ENCODE measurements at places on chromosomes 2 and 18.

DNA sequence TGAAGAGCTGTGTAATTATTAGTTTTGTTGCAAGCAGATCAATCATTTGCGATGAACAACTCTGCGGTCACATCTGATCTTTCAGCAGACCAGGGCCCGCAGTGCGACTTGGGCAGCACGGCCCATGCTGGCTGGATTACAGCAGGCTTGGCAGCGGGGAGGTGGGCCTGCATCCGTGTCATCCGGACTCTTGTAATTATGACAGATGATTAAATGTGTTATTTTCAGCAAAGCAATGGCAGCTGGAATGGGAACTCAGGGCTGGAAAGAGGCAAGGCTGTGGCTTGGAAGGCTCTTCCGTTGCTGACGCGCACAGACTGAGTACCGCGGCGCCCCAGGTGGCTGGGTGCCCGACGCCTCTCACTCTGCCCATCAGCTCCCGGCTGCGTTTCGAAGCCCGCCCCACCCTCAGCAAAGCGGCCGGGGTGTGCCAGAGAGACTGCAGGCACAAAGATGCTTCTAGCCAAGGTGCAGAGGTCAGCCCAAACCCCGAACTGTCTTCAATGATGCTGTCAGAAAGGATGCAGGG is 397.4 kb upstream of the SALL3 start:
- DNase-seq: no peak

DNA sequence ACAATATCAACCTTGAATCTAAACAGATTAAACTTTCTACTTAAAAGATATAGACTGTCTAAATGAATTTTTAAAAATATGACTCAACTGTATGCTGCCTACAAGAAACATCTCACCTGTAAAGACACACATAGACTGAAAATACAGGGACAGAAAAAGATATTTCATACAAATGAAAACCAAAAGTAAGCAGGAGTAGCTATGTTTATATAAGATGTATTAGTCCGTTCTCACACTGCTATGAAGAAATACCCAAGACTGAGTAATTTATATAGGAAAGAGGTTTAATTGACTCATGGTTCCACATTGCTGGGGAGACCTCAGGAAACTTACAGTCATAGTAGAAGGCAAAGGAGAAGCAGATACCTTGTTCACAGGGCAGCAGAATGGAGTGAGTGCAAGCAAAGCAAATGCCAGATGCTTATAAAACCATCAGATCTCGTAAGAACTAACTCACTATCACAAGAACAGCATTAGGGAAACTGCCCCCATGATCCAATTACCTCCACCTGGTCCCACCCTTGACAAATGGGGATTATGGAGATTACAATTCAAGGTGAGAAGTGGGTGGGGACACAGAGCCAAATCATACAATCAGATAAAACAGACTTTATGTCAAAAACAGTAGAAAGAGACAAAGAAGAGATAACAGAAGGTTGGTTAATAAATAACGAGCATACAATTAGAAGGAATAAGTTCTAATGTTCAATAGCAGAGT is 214.4 kb upstream of the SLC39A10 start:
- DNase-seq: no peak

DNA sequence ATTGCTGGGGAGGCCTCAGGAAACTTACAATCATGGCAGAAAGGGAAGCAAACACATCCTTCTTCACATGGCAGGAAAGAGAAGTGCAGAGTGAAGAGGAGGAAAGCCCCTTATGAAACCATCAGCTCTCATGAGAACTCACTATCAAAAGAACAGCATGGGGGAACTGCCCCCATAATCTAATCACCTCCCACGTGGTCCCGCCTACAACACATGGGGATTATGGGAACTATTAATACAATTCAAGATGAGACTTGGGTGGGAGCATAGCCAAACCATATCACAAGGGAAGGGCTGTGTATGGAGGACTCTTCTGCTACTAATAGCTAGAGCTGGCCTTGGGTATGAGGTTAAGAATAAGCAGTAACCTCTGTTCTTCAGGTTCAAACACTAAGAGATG is 8.8 kb upstream of the SETBP1 start:
- no peak for DNase-seq

- no peak for DNase-seq
These were observed 301.6 kb upstream of the FBXO11 start for GRCh38 chr2:48207851-48208250.

DNA sequence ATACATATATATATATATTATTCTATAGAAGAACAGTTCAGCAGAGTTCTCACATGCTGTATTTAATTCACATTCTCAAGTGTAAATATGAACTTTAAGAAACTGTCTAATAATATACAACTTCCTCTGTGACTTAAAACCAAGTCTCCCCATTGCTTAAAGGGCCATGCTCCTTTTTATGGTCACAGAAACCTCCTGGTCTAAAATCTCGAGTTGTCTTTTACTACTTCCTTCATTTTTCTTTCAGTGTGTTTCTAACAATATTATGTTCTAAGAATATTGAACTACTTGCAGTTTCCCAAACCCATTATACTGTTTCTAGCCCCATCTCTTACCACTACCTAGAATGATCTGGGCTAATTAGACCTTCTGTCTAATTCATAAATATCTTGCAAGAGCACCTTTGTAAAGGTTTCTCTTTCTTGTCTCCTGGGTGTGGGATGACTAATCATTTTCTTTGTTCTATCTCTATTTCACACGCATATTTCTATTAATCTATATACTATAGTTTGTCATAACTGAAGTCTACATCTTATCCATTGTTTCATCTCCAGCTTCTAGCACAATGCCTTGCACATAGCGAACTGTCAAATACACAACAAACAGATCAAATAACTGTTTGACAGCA is 48.8 kb downstream of the ERBB4 start:
- DNase-seq: no peak

- DNase-seq: no peak
These were observed 33.0 kb downstream of the CYRIA start for GRCh38 chr2:16632598-16632997.

- no peak for DNase-seq
These were observed 1.8 kb downstream of the SEC11C start for GRCh38 chr18:59141294-59142068.

- DNase-seq: no peak
These were observed 68.3 kb upstream of the MYT1L start for GRCh38 chr2:2399396-2399795.

GRCh38 chr2:64946769-64947247 is 42.4 kb upstream of the SLC1A4 start:
- DNase-seq: no peak

DNA sequence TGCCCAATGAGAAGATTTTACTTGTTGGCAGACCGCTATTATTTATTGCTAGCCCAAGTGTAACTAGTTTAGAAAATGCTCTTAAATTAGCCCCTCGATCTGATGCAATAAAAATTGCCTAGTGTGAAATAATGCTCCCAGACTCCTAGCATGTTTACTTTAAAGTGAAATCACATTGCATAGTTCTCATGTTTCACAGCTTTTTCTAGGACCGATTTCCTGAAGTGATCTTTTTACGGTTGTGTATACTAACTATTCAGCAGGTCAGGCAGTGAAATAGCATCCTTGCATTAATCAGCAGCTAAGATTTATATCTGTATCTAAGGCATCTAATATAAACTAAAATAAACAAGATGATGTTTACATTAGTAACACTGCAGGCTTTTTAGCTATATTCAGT is 52.4 kb downstream of the PMS1 start:
- no peak for DNase-seq

DNA sequence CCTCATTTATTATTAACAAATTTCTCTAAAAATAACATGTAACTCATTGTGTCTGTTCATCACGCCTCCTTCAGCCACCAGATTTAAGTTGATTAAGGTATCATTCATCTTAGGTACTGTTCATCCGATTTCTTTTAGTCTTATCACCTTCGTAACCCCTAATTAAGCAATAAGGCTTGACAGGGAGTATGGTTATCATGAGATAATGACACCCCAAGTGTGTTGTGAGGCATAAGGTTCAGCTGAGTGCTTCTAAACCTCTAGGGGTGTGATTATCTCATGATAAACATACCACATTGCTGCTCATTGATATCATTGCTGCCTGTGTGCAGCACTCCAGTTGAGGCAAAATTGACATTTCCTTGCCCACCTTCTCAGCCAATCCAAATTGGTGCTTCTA is 158.9 kb upstream of the BOD1L2 start:
- DNase-seq: no peak

GRCh38 chr18:55862693-55863390 is 274.9 kb upstream of the TCF4 start:
- no peak for DNase-seq

- no peak for DNase-seq
These were observed 586 bp downstream of the PDE11A start for GRCh38 chr2:178072000-178072382.

GRCh38 chr2:14492920-14493503 is 139.5 kb upstream of the LRATD1 start:
- DNase-seq: no peak

DNA sequence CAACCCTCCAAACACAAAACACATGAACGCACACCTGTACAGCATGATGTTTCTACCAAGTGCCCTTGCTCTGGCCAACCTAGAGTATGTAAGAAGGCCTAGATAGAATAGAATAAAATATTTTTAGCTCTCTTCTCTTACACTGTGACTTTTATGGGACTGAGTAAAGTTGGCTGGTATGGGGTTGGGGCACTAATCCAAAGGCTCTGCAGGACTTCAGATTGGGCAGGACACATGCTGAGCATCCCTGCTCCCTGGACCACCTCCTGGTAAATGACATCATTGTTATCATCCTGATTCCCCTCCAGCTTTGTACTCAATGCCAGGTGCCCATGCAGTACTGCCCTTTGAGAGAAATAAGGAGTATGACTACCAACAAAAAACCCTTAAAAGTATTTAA is 322.2 kb downstream of the SLC8A1 start:
- DNase-seq: no peak

DNA sequence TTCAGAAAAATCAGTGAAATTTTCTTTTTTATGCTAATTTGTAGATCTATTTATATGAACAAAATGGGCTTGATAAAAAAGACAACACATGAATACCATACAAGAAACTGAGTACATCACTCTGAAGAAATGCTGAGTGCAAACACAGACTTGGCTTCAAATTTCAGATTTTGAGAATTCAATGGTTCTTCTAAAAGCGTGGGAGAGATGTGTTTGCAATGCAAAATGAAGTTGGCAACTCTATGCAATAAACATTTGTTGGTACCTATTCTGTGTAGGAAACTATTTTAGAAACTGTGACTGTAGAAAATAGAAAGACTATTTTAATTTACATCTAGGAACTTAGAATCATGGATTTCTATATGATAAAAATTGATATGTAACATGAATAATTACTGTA is 1834.1 kb upstream of the CELF4 start:
- no peak for DNase-seq

DNA sequence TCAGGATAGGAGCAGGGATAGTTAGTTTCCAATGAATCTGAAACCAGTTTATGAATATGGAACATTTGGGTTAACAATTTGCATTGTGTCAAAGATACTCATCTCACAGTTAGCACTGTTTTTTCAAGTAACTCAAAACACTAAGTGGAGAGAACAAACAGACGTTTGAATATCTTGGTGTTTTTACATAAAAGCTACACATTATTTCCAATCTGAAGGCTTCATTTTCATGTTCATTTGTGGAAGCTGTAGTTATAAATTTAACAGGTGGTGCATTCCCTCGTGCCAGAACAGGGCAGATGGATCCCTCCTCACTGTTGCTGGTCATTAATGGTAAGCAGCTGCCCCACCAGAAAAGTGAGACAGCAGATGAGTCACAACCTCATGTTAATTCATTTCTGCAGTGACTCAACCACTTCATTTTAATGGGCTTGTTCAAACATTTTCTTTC is 286.9 kb downstream of the TMX3 start:
- no peak for DNase-seq

GRCh38 chr2:41782306-41783158 is 265.3 kb upstream of the PKDCC start:
- no peak for DNase-seq

- no peak for DNase-seq
These were observed 908.5 kb upstream of the CNTNAP5 start for GRCh38 chr2:123116595-123116994.

DNA sequence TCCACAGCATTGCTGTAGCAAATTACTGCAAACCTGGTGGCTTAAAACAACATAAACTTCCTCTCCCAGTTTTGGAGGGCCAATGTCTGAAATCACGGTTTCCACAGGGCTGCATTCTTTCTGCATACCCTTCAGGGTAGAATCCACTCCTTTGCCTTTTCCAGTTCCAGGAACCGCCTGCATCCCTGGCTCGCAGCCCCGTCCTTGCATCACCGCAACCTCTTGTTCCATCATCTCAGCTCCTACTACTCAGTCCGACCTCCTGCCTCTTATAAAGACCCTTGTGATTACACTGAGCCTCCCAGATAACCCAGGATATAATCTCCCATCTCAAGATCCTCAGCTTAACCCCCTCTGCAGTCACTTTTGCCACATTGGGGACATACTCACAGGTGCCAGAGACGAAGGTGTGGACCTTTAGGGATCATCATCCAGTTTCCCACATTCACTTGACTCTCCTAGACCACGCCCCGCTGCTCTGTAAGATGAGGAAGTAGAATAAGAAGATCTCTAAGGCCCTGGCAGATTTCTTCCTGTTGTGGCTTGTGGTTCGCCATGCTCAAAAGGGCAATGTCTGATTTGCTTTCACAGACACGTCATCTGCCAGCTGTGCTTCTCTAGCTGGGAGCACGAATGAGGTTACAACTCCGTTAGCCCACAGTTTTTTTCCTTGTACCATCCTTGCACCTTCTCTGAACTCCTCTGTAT is 103.6 kb upstream of the AGAP1 start:
- DNase-seq: no peak

GRCh38 chr18:39935598-39935997 is 2019.4 kb upstream of the PIK3C3 start:
- DNase-seq: no peak

DNA sequence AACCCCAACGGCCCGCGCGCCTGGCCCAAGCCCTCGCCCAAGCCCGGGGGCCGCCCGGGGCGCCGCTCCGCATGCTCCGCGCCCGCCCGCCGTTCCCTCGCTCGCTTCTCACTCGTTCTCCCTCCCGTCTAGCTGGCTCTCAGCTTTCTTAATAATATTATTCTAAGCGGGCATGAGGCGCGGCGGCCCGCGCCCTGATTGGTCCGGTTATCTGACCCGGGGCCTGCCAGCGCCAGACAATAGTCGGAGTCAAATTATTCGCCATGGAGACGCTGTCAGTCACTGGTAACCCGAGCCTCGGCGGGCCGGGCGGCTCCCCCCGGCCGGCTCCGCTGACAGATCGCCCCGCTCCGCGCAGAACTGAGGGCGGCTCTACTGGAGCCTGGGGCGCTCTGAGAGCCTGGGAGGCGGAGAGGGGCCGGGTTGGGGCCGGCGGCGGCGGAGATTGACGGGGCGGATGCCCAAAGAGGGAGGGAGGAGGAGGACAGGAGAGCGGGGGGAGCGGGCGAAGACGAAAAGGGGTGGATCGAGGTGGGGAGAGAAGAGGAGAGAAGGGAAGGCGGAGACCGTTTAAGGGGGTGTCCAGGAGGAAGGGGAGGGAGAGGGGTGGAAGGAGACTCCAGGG is at the start of gene SIX2:
Gene SIX2, minus strand, starts transcription at position 150 of the 625 bp plus-strand sequence. CDS start 342 bp downstream, outside the sequence.
- no peak for DNase-seq
